ENCODE measurements at places on chromosomes 5 and 9. TPM values are rescaled to one million over a fixed set of nuclear protein-coding genes. Genes with fewer than 3 reads are reported as not detected.

DNA sequence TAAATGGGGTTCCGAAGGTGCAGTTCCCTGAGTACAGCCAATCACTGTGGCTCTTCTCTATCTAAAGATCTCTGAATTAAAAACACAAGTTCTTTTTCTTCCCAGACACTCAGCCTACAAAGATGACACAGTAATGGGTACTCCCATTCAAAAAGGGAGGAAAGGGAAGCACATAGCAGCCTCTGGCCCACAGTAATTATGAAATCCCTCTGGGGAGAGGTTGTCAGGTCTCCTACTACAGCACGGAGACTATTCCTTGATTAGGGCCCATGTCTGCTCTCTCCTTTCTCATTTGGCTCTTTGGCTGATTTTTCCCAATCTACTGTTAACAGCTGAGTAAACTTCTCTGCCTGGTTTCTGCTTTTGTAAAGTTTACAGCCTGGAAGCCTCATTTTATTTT, 62.0 kb upstream of the RANBP3L start:
- DNase-seq: no peak

- DNase-seq: no peak
These were observed 95.2 kb downstream of the SLCO4C1 start for GRCh38 chr5:102200861-102201260.

DNA sequence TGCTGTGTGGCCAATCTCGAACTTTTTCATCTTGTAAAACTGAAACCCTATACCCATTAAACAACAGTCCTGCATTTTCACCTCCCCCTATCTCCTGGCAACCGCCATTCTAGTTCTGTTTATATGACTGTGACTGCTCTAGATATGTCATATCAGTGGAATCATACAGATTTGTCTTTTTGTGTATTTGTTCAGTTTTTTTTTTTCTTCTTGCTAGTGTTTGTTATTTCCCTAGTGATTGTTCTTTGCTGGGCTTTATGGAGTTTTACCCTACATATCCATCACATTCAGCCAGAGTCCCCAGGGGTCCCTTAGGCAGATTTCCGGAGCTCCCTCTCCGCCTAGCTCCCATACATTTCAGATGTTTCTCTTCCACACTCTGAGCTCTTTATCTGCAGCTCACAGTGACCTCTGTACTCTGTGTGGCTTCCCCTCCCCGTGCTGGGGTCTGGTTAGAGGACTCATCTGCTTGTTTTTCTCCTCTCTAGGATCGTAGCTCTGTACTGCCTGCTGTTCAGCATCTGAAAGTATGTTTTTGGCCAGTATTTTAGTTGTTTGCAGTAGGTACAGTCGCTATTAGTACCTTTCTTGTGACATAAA, 25.1 kb upstream of the CARTPT start:
- no peak for DNase-seq

DNA sequence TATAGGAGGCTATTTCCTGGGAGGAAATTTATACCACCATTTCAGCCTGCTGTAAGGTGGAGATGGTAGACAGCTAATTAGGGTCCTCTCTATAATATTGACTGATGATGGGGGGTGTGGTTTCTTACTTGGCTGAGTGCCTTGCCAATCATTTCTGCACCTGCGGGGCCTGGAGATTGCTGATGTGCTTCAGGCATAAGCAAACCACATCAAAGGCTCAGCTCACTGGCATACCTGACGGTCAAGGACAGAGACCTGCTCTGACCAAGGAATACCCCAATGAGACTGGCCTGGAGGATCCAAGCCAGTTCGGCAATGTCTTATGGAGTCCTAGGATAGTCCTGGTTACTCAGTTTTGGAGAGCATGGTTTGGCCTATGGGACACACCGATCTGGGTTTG, 29.5 kb downstream of the ANKH start:
- DNase-seq: no peak

GRCh38 chr5:60820593-60821487, 23.2 kb downstream of the ELOVL7 start:
- DNase-seq: no peak

- no peak for DNase-seq
These were observed 47.5 kb downstream of the PBX3 start for GRCh38 chr9:125794708-125795107.

DNA sequence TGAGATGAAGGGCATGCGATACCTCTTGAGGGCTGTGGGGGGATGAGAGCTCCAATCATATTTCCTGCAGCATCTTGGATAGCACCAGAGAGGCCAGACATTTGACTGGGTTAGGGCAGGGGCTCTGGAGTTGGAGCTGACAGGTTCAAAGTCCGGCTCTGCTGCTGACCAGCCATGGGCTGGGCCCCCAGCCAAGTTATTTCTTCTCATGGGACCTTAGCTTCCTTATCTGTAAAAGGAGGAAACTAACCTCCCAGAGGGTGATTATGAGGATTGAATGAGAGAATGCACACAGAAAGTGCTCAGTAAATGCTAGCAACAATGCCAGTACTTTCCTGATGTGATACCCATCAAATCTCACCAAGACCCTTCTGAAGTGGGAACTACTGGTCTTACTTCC, 65.2 kb upstream of the SLC25A51 start:
- no peak for DNase-seq

- DNase-seq: no peak
These were observed 109.9 kb downstream of the TMEM174 start for GRCh38 chr5:73282923-73283322.

DNA sequence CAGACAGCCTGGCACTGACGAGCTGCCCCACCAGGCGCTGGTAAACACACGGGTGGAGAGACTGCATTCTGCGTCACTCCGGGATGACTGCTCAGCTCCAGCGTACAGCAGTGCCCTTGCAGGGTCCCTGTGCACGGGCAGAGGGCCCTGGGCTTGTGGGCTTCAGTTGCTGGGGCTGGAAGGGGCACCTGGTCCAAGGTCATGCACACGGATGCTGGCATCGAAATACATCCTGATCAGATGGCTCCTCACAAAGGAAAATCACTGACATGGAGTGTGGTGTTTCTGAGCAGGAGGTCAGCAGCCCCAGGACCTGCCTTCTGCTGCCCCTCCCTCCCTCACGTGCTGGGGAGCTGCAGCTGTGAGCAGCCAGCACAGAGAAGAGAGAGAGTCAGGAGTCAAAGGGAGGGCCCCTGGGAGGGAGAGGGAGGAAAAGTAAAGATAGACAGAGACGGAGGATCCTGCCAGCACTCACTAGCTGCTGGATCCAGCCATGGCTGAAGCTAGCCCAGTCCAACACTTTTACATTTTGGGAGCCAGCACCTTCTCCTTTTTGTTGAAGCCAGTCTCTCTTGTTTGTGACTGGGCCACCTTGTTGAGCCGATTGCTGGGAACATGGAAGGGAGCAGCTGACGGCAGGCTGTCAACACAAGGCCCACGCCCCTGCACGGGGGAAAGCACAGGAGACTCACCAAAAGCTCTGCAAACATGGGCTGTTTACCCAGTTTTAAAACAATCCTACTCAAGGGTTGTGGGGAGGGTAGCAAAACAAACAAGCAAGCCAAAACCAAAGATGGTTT, 166.5 kb upstream of the PHYKPL start:
- no peak for DNase-seq

GRCh38 chr5:105133087-105133486, 1570.5 kb upstream of the NUDT12 start:
- DNase-seq: no peak

- no peak for DNase-seq
These were observed 60.4 kb downstream of the GLRA1 start for GRCh38 chr5:151864061-151864748.

GRCh38 chr5:112971276-112971675, 5.3 kb upstream of the DCP2 start:
- no peak for DNase-seq

DNA sequence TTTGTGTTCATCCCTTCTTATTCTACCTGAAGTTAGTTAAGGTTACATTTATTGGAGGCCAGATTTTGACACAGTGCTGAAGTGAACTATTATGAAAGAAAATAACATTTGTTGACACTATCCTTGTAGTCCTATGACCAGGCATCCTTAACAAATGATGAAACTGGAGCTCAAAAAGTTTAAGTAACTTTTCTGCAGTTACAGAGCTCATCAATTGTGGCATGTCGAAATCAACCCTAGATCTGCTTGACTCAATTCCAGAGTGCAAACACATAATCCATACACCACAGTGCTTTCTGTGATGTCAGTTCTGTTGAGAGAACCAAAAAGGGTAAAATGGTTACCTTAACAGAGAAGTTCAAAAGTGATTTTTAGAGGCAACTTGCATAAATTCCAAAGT, 28.6 kb downstream of the KCNN2 start:
- no peak for DNase-seq

- no peak for DNase-seq
These were observed 60.7 kb downstream of the NSD1 start for GRCh38 chr5:177194268-177194667.

DNA sequence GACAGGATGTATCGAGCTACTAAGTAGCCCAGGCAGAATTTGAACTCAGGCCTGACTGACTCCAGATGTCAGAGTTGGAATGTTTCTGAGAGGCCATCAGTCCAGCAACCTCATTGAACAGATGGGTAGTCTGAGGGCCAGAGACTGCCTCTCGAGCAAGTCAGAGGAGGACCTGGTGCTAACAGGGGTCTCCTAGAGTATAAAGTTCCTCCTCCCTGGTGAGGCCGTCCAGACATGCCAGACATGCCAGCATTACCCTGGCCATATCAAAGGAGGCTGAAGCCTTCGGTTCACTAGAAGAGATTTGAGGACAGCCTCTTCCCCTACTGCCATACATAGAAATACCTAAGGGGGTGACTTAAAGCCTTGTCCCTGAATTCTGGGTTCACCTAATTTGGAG, 81.2 kb downstream of the ZNF618 start:
- no peak for DNase-seq

DNA sequence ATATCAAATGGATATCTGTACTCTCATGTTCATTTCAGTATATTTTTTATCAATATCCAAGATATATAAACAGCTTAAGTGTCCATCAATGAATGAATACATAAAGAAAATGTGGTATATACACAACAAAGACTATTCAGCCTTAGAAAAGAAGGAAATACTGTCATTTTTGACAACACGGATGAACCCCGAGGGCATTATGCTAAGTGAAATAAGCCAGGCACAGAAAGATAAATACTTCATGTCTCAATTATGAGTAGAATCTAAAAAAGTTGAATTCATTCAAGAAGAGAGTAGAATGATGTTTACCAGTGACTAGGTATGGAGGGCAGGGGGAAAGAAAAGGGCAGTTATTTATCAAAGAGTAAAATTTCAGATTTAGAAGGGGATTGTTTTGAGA, 949.8 kb upstream of the TYRP1 start:
- no peak for DNase-seq

GRCh38 chr5:16450163-16450562, 15.4 kb downstream of the ZNF622 start:
- DNase-seq: no peak

DNA sequence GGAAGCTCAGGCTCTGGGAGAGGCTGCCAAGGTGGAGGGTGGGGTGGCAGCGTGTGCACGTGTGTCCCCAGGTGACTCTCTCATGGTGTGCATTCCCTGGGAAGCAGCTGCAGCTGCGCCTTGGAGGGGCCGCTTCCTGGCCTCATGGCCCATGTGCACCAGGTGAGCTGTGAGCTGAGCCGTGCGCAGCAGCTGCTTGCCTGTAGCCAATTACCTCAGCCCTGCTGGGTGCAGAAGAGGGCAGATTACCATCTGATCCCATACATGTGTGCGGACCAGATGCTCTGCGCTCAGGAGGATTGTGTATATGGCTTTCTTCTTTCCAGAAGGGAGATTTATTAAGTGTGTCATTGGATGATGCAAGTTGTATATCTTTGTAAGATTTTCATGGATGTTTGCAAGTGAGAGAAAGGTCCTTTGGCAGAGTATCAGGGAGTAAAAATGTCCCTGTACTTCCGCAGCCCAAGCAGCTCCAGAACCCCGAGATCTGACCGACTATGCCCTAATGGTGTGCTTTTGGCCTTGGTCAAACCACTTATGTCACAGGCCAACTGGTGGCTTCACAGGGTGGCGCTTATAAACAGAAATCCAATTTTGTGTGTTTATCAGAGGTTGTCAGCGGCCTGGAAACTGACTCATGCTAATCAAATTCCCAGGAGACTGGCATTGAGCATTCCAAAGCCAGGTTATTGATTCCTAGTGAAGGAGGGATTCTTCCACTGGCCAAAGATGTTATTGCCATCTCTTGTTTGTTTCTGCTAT, 229.3 kb downstream of the GOLPH3 start:
- DNase-seq: no peak

GRCh38 chr9:6086006-6086655, 70.7 kb upstream of the RANBP6 start:
- DNase-seq: no peak

GRCh38 chr9:134335061-134335460, 8.8 kb downstream of the RXRA start:
- no peak for DNase-seq

GRCh38 chr5:154575546-154576428, 97.8 kb upstream of the HAND1 start:
- no peak for DNase-seq

- peak; percentile 10 for DNase-seq
These were observed 191.2 kb downstream of the TRPM6 start for GRCh38 chr9:74696520-74696919.

DNA sequence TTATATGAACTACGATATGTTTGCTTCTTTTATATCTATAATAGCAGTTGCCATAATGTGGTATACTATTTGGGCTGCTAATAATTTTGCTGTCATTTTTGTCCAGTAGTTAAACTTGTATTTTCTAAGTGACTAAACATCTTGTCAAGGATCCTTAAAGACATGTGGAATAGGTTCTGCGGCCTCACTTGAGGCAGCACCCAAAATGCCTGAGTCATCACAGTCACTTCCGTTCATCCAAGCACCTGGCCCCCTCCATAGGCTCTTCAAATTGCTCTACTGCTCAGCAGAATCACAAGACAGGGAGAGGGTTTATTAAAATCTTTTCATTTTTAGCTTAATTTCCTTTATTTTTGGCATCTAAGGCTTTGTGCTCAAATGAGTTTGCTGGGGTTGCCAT, 259.1 kb downstream of the AOPEP start:
- no peak for DNase-seq

DNA sequence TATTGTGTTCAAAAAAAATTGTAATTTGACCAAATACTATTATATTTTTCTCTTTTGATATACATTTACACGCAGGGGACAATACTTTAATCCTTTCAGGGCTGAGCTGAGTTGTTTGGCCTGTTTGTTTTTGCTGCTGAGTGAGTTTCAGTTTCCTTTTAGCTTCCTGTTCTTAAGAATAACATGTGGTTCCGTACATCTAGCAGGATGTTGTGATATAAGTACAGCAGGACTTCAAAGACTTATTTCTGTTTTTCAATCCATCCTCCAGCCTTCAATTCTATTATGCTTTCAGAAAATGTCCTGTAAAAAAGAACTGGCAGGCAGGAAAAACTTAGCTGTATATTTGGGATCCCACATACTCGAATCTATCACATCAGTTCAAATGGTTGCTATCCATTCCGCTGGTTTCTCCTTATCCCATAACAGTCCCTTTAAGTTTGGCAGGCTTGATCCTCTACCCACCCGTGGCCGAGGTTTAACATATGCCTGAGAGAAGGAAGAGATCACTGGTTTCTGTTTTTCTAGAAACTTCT, 1037.3 kb upstream of the ACO1 start:
- peak; percentile 18 for DNase-seq

ACSL6 gene
- 5.6 TPM for total RNA-seq

CDX1 gene
- not detected for total RNA-seq

WDR70 gene
- total RNA-seq: 36.9 TPM

HTR4 gene
- total RNA-seq: not detected

MLANA gene
- total RNA-seq: not detected

GARIN3 gene
- total RNA-seq: 1.3 TPM

ANKRD34B gene
- total RNA-seq: not detected

BARHL1 gene
- total RNA-seq: not detected

FAM170A gene
- total RNA-seq: not detected

KLHL9 gene
- 16.0 TPM for total RNA-seq

Measured in activated CD4-positive, alpha-beta memory T cell treated with anti-CD3 and anti-CD28 coated beads for 36 hours (primary cell).